ENCODE measurements at places on chromosomes 12 and 14.

GRCh38 chr14:101817501-101818001, 56.0 kb downstream of the PPP2R5C start:
- DNase-seq = peak; percentile 63

- peak; percentile 73 for DNase-seq
Observed at GRCh38 chr12:108635201-108635996, 1.7 kb upstream of the SELPLG start.

DNA sequence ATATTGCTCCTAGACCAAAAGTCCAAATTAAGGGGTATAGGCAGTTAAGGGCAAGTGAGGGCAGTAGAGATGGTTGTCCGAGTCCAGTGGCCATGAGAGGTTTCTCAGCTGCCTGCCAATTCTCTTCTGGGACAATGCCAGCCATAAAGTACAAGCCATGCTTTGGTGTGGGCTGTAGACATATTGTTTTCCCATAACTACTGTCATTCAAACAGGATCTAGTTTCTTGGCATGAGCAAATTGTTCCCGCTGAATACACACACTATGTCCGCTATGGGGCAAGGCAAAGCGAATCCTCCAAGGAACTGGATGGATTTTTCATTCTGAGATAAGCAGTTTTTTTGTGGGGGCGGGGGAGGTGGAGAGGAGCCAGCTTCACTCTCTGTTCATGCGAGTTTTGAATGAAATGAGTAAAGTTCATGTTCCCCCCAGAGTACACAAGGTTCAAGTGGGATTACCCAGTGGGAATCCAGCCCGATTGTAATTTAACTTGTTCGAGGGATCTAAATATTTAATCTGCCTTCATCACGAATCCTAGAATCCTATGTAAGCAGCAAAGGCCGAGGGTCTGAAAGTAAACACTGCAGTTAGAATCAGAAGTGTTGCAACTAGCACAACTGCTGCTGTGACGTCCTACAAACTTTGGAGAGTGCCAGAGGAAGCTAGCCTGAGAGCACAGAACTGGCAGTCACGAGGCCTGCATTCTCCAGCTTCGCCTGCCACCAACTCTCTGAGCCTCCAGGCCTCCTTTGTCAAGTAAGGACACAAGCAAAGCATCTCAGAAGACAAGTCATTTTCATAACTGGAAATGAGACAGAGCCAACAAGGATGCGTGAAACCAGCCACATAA, 137.0 kb downstream of the CRADD start:
- DNase-seq = peak; percentile 32

GRCh38 chr14:39025250-39025809, 77.7 kb downstream of the SEC23A start:
- no peak for DNase-seq

DNA sequence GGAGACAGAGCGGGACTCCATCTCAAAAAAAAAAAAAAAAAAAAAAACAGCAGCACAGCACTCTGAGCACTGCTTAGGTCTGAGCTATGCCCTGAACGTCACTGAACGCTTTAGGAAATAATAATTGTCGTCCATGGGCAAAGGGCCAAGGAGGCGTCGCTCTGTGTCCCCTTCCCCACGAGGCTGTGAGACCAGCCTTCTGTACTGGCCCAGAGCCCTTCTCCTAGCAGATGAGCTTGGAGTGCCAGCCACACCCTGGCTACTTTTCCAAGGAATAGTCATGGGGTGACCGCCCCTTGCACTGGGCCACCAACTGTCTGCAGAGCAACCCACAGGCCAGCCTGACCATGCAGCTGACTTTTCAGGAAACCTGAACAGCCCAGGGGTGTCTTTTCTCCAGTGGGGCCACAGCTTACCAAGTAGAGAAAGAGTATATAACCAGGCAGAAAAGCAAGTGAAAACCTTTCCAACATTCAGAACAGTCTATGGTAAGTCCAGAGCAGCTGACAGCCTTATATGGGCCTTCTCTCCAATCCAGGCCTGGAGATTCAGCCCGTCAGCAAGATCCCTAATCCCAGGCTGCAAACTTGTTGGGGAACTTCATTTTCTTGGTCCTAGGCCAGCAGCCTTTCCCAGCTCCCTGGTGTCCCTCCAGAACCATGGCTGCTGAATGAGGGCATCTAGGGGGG, 28.5 kb downstream of the CD9 start:
- DNase-seq = no peak

GRCh38 chr14:75627406-75627805, 33.3 kb downstream of the ERG28 start:
- DNase-seq = no peak

- no peak for DNase-seq
Observed at GRCh38 chr12:76106631-76107030, 22.1 kb upstream of the NAP1L1 start.

DNA sequence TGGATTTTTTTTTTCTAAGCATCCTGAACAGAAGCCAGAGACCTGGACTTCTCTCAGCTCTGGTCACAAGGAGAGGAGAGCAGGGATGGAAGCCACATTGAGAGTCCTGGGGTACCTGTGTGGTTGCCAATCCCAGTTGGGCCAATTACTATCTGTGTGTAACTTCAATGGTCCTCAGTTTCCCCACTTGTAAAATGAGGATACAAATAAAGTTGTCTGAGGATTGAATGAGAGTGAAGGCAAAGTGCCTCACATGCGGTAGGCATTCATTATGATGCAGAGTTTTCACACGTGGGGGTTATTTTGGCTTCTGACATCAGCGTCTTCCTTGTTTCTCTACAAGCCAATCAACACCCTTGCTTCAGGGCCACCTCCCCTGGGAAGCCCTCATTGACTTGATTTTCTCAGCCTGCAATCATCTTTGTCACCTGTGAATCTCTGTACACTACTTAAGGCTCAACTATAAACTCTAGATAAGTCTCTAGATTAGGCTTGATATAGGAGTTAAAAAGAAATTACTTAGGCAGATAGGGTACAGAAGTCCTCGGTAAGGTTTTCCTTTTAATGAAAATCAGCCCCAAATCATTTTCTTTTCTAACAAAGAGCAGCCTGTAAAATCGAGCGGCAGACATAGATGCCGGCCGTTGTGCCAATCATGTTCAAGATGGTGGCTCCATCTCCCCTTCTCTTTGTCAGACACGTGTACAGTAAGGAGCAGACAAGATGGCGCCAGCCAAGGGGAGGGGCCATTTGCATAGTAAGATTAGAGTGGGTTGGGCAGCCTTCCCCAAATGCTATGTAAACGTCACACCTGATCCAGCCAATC, 37.8 kb upstream of the FICD start:
- DNase-seq = no peak

GRCh38 chr14:73786636-73787485, 64.8 kb upstream of the PTGR2 start:
- DNase-seq = peak; percentile 69

DNA sequence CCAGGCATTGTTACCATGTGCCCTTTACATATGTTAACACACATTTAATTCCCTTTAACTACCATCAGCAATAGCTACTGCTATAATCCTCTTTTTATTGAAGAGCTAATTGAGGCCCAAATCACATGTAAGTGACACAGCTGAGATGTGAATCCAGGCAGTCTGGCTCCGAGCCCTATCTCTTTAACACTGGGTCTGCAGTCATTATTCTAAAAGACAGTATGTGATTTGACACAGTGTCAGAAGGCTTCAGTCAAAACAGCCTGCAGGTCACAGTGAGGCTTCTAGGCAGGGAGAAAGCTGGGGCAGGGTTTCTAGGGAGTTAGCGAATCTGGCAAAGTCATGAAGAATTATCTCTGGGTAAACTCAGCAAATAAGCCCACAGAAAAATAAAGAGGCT, 148.2 kb downstream of the KIF21A start:
- no peak for DNase-seq

GRCh38 chr12:19972325-19973288, 395.7 kb upstream of the PDE3A start:
- DNase-seq = peak; percentile 14

DNA sequence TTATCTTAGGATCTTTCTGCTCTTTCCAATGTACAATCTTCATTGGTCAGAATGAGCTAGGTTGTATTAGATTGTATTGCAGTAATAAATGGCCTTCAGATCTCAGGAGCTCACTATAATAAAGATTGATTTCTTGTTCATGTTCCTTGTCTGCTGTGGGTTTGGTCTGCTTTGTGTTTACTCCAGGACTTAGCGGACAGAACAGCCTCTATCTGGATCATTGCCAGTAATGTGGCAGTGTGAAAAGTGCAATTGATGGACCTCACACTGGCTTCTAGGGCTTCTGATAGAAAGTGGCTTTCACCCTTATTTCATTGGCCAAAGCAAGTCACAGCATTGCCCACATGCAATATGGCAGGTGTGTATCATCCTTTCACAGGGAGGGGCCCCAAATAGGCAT, 81.2 kb downstream of the BTG1 start:
- DNase-seq = no peak

DNA sequence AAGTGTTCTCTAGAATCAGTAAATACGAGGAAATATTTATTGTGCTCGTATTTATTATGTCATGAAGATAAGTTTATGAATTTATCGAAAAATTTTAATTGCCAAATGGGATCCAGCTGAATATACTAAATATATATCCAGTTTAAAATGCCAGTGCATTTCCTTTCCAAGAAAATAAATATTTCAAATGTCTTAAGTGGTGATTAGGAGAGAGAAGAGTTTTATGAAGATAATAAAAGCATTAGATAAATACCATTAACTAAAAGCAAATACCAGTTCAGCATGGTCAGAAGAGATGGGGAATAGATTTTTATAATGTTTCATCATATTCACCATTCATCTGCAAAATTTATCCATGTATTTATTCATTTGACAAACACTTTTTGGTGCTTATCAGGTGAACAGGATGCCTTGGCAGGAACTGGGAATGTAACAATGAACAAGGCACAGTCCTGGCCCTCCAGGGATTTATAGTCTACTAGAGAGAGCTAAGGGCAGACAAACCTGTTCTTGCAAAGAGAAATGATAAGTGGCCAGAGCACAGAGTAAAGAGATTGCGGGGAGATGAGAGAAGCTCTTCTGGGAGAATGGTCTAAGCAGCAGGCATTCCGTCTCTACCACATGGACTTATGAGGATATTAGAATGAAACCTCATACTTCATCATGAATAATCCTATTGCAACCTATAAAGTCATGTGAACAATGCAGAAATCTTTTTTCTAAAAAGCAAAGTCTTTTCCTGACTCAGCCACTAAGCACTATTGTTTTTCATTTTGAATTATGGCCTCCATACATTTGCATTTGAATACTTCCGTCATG, 143.7 kb upstream of the ABCD2 start:
- no peak for DNase-seq

- DNase-seq = no peak
Observed at GRCh38 chr14:89507521-89507920, 90.5 kb upstream of the FOXN3 start.

GRCh38 chr12:97301576-97301975, 161.0 kb upstream of the RMST start:
- DNase-seq = no peak

DNA sequence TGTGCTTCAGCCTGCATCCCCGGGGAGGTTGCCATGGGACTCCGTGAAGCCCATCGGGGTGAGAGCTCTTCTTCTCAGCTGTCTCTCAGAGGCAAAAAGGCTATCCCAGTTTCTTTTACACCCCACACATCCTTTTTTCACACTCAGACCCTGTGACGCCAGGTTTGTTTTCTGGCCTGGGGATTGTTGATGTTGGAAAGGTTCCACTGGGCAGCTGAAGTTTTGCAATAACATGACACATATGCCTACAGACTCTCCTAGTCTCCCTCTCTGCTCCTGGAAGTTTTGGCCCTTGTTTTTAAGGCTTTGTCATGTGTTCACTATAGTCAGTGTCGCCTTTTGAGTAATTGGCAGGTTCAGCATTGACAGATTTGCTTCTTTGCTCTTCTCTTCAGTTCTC, 118.6 kb downstream of the SMOC1 start:
- DNase-seq = no peak

DNA sequence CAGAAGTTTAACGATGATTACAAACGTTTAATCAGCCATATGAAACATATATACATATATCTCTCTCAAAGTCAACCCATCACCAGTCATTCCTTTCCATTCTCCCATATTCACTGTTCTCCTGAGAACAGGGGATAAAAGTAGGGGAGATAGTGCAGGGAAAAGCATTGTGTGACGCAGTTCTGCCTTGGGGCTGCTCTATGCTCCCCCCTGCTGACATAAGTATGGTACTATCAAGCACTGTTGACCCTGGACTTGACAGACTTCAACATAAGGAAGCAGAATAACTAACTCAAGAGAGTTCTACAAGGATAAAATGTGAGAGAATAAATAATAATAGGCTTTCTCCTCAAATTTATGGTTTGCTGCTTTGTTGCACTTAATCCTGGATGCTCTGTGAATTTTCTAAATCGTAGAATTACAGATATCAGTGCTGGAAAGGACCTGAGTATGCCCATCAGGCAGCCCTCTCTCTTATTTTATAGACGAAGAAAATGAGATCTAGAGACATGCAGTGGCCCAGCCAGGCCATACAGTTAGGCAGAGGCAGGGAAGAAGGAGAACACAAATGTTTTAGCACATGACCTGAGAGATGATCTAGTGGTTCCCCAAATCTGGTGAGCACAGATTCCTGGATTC, 87.2 kb downstream of the SCN8A start:
- DNase-seq = peak; percentile 18

DNA sequence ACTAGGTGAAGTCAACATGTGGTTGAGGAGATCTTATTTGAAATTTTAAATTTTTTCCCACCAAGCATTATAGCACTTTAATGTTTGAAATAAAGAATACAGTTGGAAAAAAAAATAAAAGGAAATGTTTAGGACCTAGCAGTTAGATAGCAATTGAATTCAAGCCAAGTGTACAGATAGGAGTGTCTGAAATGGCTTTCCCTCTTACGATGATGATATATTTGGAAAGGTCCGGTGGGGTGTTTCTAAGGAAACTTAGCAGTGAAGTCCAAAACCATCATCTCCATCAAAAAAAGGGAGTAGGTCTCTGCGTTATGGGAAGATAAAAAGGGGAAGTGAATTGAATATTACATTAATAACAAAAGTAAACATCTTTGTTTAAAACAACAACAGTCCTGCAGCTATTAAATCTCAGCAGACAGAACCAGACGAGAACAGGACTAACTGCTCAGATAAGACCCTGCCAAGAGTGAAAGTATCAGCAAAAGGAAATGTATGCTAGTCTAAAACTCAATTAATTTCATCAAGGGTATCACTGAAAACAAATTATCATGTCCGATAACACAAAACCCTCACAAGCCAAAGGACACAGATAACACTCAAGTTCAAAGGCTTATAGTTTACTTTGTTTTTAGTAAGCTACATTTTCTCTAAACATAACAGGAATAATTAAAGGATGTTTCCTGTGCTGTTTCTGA, 242.0 kb downstream of the BMP4 start:
- DNase-seq = no peak

GRCh38 chr14:31410048-31410650, 10.2 kb downstream of the HEATR5A start:
- DNase-seq = no peak

- DNase-seq = no peak
Observed at GRCh38 chr14:75452900-75453816, 25.3 kb downstream of the JDP2 start.

DNA sequence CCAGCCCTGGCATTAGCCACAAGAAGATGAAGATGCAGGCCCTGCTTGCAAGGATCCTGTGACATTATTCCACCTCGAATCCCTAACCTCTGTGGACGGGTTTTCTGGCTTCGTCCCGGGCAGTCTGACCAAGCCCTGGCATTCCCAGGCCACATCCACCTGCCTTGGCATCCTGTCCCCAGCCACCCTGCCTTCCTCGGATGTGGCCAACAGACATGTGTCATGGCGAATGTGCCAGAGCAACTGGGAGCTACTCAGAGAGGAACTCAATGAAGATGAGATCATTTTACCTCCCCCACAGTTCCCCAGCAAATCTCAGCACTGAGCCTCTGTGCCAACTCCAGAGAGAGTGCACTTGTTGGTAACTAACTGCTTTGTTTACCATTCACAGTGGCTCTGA, 33.5 kb upstream of the KCNA5 start:
- DNase-seq = no peak

- no peak for DNase-seq
Observed at GRCh38 chr12:10584415-10584814, 29.0 kb downstream of the MAGOHB start.
